ENCODE measurements at places on chromosomes 4 and X. TPM values are rescaled to one million over a fixed set of nuclear protein-coding genes. Genes with fewer than 3 reads are reported as not detected.

Gene UGT2B11
- total RNA-seq: not detected

Gene SUPT20HL2
- not detected for total RNA-seq

DNA sequence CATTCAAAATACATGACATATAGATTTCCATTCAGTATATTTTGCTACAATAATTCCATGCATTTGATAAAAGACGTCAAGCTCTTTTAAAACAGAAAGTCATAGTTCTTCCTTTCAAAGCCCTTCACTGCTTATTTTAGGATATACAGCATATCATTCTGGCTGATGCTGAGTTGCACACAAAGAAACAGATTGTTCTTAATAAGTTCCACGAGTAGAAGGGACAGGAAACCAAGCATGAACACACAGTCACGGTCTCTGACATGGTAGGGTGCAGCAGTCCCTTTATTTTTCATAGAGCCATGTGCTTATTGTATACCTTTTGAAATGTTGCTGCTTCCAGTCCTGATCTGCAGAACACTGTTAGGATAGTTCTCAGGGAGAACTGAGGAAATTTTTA is 85.4 kb downstream of the MAGEB10 start:
- DNase-seq: no peak

DNA sequence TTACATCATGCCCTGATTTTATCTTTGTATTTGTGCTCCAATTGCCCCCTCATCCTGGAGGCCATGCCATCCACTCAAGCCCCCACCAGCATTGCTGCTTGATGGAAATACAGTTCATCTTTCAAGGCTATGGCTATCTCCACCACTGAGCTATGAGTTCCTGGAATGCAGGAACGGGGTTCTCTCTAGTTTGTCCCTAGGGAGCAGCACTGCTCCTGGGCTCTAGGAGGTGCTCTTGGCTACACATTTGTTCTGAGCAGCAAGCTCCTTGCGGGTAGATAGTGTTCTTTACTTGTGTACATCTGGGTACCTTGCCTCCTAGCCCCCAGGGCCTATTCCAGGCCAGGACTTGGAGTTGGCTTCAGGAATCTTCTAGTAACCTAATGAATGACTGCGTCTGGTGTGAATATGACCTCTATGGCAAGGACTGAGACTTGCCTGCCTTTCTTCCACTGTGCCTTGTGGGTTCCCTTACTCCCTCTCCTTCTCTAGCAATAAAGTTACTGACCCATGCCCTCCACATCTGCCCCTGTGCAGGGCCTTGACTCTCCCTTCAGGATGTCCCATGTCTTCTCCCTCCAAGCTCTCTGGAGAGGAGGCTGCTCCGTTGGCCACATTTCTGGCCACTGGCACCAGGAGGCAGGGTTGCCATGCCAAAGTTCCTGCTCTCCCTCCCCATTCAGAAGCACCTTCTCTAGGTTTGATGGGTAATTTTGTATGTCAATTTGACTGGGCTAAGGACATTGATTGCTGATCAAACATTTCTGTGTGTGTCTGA is 7.6 kb downstream of the CITED1 start:
- peak; percentile 34 for DNase-seq

DNA sequence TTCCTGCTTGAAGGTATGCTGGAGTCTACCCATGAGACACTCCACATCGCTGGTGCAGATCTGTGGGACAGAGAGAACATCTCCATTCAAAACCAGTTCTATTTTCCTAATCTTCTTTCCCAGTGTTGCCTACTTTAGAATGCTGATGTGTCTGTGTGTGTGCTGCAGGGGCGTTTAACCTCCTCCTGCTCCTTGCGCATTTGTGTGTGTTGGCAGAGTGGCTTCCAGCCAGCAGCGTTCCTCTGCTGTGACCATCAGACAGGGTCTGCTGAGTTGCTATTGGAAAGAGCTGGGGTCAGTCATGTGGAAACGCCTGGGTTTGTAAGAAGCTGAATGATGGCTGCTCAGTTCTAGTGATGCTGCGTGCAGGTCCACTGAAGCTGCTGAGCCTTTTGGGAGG is 223.6 kb downstream of the RBMX2 start:
- DNase-seq: no peak

All from bronchial epithelial cell (primary cell).